T-helper 22 cell (primary cell): ENCODE measurements at places on chromosomes 13 and 19.

DNA sequence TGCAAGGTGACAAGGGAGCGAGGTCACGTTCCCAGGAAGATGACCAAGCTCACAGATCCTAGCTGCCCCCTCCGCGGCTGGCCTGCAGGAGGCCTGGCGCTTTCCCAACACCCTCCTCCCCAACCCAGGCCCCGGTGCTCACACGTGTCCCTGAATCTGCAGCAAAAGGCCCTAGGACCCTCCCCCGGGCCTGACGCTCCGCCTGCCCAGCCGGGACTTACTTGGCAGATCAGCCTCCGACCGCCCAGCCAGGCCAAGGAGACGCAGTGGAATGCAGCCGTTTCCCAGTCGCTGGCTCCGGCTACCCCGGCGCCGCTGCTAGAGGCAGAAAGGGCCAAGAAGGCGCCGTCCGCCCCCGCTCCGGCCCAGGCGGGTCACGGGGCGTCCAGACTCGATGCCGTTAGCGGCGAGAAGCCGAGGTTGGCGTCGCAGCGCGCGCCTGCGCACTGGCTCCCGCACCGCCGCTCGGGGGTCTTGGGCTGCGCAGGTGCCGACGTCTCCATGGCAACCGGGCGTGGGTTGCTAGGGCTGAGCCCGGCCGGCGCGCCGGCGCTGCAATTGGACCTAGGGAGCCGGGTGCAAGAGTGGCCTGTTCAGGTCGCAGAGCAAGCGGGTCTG, at the start of gene PNMA8A:
Gene PNMA8A (minus strand): TSS at position 448 of the 618 bp plus-strand sequence. CDS start 528 bp downstream, outside the sequence.
- no peak for DNase-seq

- DNase-seq: no peak
Observed at GRCh38 chr19:49165111-49165750, 7.6 kb downstream of the TRPM4 start.

DNA sequence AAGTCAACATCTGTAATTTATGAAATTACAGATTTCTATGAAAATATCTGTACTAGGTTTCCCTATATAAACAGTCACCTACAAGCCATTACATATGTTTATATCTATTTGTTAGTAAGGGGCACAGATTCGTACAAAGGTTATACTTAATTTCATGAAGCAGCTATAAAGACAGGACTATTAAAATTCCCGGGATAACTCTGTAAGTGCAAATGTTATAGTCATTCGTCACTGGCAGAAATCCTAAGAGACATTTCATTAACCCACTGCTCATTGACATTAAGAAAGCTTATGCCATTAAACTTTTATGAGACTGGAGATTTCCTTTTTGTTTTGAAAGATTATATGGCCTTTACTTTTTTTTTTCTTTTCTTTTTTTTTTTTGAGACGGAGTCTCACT, 122.9 kb downstream of the MYO16 start:
- DNase-seq: no peak

DNA sequence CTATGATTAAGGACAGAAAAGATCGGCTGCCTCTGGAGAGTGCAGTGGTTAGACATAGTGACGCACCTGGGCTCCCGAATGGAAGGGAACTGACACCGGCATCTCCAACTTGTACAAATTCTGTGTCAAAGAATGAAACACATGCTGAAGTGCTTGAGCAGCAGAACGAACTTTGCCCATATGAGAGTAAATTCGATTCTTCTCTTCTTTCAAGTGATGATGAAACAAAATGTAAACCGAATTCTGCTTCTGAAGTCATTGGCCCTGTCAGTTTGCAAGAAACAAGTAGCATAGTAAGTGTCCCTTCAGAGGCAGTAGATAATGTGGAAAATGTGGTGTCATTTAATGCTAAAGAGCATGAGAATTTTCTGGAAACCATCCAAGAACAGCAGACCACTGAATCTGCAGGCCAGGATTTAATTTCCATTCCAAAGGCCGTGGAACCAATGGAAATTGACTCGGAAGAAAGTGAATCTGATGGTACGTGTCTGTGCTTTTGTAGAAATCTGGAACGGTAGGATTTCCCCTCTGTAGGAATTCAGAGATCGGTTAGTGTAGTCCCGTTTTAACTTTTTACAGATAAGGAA, 16.9 kb downstream of the ERCC5 start:
- DNase-seq: no peak

GRCh38 chr13:96273196-96273595, 183.3 kb downstream of the HS6ST3 start:
- no peak for DNase-seq

- no peak for DNase-seq
Observed at GRCh38 chr13:61954092-61954491, 538.4 kb upstream of the PCDH20 start.

DNA sequence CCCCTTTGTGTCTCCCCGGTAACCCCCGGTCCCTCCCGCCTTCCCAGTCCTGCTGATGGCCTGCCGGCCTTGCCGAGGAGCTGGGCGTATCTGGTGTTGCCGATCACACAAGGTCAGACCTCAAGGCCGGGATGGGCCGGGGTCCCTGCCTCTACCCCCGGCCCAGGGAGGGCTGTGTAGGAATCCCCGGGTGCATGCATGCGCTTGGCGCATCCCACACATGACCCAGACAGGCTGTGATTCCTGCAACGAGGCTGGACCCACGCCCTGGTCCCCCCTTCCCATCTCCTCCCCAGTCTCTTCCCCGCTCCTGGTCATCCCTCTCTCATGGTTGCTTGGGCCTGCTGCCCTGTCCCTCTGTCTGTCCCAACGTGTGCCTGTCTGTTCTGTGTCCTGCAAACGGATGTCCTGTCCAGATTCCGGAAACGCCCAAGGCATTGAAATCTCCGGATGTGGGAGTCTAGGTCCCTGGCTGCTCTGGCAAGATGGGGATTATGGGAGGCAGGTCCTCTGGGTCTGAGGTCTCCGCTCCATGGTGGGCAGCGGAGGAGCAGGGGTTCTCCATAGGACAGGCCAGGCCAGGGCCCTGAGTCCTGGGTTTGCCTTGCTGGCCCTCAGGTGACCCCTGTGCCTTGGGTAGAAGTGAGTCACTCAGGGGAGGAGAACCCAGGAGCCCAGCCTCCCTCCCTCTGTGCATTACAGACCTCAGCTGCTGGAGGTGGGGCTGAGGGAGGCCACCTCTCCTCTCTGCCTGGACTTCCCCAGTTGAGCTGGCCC, 1.6 kb downstream of the PKN1 start:
- DNase-seq: no peak

GRCh38 chr13:44078806-44079376, 199.2 kb downstream of the LACC1 start:
- no peak for DNase-seq

DNA sequence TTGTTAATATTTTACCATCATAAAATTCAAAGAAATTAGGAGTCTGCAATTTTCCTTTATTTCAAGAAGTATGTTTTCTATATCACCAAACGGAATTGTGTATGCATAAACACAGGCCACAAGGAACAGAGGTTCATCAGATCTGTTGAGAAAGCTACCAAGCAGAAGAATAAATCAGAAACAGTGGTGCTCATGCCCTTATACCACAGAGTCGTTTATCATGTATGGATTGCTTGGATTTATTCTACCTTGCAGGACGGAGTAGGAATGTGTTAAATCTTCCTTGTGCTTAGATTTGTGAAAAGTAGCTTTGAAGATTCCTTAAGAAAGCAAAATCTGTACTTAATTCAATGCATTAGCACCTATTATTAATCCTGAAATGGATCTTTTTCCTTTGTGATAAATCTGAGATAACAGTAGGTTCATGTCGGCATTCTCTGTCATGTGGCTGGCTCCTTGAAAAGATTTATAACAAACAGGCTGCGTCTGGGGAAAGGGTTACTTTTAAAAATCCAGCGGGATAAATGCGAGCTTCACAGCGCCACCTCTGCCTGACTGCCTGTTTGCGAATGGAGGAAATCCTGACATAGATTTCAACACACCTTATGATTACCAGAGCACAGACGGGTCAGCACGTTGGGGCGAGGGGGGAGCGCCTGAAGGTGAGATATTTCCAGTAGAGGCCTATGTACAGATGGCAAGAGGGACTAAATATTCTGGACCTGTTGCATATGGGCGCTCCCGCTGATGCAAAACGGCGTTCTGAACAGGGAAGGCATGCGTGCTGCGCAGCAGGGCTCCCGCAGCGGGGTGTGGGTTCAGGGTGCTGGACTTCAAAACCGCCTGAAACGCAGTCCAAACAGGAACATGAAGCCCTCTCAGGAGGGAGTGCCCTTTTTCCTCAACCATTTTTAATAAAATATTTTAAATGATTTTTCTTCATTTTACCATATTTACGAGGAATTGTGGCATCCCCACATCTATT, 445.5 kb upstream of the SGCG start:
- DNase-seq: no peak

- DNase-seq: no peak
Observed at GRCh38 chr19:6235031-6235951, 44.5 kb downstream of the MLLT1 start.

- no peak for DNase-seq
Observed at GRCh38 chr13:105537113-105537512, 998.3 kb downstream of the EFNB2 start.

DNA sequence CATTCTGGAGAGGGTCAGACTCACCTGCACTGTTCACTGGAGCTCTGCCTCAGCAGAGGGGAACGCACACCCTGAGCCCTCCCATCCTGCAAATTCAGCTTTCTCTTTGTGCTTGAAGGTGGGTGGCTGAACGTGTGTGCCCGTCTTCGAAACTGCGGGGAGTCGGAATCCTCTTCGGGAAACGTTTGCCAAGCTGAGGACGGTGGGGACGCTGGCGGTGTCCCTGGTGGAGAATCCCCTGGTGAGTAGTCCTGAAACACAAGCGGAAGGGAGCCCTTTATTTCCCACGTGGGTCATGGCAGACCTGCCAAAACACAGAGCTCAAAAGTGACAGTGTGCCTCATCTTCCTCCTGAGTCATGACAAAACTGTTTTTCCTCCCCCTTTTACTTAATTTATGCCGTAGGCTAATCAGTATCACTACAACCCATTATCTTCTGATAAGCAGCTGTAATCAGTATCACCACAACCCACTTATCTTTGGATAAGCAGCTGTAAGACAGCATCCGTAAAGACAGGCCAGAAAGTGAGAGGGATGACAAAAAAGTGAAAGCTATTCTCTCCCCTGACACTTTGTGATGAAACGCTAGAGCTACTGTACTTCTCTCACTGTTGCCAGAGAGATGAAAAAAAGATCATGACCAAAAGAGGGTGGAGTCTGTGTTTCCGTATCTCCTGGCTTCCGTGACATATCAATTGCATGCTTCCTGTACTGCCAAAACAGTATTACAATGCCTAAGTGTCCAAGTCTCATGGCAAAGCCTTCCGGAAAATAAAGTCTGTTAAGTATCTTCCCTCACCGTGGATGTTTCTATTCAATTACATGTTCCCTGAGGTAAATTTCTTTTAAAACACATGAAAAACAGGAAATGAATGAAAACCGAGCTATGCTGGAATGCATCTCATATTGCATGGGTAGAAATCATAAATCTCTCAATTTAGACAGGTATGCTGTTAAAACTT, 155.5 kb downstream of the TBC1D4 start:
- DNase-seq: peak; percentile 45

- DNase-seq: no peak
Observed at GRCh38 chr19:18297308-18297707, 15.9 kb upstream of the JUND start.

DNA sequence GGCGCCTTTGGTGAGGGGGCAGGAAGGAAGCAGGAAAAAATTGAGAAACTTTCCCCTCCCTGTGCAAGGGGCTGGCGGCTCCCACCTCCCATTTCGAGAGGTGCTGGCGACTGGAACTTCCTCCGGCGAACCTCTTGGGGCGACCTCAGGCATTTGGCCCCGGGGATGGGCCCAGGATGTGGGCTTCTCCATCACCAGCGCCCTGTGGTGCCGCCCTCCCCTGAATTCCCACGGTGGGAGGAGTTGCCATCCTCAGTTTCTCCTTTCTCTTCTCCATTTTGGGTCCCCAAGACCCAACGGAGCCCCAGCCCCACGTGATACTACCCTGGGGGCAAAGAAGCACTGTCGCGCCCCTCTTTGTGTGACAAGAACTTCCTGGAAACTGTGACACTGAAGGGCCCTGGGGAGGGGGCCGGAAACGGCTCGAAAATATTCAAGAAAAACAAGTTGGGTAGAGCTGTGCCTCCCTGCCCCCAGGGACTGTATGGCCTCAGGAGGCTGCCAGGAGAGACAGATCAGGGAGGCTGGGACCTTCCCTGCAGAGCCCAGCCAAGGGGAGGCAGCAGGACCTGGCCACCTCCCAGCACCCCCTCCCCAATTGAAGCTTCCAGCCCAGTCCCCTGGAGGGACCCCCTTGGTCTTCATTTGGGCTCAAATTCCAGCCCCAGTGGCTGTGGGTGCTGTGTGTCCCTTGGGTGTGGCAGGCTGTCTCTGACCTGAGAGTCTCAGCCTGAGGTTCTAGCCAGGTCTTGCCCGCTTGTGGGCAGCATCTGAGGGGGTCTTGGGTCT, 16.2 kb upstream of the AP1M2 start:
- peak; percentile 68 for DNase-seq

- no peak for DNase-seq
Observed at GRCh38 chr13:82214341-82214740, 1667.9 kb downstream of the SLITRK1 start.

DNA sequence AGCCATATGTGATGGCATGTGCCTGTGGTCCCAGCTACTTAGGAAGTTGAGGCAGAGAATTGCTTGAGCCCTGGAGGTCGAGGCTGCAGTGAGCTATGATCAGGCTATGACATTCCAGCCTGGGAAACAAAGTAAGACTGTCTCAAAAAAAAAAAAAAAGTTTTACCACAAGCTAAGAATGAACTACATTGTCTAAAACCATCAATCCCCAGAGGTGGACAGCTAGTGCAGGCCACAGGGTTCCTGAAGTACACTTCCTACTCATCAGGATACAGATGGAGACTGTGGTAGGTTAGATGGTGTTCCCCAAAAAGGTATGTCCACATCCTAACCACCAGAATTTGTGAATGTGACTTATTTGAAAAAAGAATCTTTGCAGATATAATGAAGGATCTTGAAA, 63.5 kb upstream of the DOCK9 start:
- no peak for DNase-seq

- no peak for DNase-seq
Observed at GRCh38 chr19:48487948-48488347, 18.8 kb downstream of the CYTH2 start.

GRCh38 chr19:15640294-15640903, at the start of gene CYP4F3:
Gene CYP4F3 (plus strand): TSS chr19:15640897. CDS start chr19:15641416, 519 bp downstream.
- DNase-seq: no peak

DNA sequence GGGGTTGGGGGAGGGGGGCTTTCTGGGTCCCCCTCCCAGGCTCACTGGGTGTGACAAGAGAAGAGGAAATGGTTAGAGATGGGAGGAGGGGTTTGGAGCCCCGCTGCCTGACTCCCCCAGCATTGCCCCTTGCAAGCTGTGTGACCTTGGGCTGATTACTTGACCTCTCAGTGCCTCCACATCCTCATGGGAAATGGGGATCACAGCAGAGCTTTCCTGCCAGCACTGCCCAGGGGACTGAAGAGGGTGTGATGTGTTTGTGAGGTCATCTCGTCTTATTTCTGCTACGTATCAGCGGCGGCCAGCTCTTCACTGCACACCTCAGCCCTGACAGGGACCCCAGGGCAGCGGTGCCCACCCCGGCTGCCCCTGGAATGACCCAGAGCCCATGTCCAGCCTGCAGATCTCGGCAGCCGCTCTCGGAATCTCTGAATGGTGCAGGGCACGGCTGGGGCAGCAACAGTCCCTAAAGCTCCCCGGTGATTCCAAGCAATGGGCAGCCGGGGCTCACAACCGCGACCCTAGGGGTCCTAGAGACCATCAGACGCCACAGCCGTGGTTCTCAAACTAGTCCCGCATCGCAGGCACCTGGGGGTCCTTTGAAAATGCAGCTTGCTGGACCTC, 8.4 kb downstream of the PNMA8B start:
- DNase-seq: no peak

GRCh38 chr13:93262729-93263345, 36.2 kb downstream of the GPC6 start:
- DNase-seq: no peak
